Omental fat pad (tissue), 4 donors: ENCODE measurements at places on chromosomes 5 and 9.

GRCh38 chr9:93660352-93661046 is 84.1 kb downstream of the PHF2 start:
- DNase-seq, result no peak

DNA sequence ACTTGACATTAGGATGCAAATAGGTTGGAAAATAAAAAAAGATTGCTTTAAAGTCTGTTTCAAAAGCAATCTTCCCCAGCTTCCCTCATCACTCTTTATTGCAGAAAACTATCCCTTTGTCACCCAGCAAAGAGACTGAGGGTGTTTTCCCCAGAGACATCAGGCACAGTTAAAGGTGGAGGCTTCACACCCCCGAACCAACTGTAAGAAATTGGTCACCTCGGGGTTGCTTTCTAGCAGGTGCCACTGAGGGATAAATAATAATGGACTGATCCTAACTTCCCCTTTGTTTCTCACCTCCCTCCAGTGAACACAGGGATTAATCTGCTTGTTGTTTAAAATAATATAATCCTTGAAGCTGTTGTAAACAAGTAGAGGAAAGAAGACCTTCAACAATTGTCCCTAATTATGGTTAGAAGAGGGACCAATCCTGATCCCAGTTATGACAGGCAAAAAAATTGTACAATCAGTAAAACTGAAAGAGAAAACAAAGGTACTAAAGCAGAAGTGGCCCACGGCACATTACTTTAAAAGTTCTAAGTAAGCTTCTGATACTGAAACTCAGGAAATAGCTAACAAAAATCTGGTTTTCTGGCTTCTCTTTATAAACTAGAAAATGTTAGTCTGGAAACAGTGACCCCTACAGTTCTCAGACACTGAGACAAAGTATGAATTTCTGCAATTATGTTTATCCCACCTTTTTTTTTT is 6.6 kb upstream of the PCSK1 start:
- DNase-seq, result no peak

DNA sequence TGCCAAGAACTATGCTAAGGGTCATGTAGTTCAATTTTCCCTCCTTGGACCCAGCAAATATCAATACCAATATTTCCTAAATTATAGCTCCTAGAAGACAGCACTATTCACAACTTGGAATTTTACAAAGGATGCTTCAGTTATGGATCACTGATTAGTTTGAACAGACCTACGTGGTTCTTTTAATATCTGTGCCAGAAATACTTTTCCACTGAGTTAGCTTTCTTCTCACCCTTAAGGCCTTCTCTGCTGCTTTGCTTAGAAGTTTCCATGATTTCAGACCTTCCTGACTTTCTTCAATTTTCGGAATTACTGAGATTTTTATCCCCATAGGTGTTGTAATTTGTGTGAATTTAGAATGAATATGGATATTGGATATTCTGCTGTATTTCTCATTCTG is 380.4 kb downstream of the PSAT1 start:
- DNase-seq, result no peak

GRCh38 chr5:98368141-98368540 is 405.3 kb upstream of the RGMB start:
- no peak for DNase-seq

DNA sequence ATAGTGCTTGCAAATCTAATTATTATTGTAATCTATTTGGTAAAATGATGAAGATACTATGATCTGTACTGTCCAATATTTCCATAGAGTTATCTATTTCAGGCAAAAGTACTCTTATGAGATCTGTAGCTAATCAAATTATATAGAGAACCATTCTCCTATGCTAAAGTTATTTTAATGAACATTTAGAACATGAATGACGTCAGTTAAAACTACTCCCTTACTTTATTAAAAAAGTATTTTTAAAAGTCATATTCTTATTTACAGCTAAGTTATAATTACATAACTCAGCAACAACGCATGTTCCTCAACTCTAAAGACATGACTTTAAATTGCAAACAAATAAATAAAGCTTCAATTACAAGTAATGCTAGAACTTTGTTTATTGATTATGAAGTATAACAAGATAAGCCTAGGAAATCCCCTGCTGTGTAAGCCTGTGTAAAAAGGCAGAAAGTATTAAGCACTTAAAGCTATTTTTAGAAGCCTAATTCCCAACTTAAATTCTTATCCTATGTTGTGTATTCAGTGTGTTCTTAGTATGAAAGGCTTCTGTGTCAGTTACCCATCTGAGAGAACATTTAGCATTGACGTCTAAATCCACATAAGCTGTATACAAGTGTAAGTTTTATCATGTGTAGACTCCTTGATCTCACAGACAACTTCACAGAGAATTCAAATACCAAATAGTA is 285.7 kb downstream of the HCN1 start:
- no peak for DNase-seq

GRCh38 chr9:114151426-114151956 is 3.8 kb upstream of the COL27A1 start:
- DNase-seq, result no peak

- no peak for DNase-seq
These were observed 8.4 kb upstream of the GOLPH3 start for GRCh38 chr5:32182463-32183063.

DNA sequence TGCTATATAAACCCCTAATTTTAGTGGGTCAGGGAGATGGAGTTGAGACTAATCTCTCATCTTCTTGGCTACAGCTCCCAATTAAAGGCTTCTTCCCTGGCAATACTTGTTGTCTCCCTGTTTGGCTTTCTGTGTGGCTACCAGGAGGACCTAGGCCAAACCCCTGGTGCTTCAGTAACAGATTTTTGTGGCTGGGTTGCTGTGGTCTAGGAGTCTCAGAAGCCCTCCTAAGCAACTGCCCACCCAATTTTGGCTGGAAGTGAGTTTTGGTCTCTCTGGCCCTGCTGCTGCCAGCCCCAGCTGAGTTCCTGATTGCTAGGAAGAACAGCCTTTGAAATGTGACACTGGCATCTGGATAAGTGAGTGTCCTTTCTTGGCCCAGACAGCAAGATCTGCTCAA is 9.8 kb downstream of the RIGI start:
- no peak for DNase-seq

GRCh38 chr5:91244380-91245073 is 138.6 kb downstream of the ARRDC3 start:
- no peak for DNase-seq

GRCh38 chr5:175098301-175098700 is 345.7 kb downstream of the DRD1 start:
- no peak for DNase-seq

DNA sequence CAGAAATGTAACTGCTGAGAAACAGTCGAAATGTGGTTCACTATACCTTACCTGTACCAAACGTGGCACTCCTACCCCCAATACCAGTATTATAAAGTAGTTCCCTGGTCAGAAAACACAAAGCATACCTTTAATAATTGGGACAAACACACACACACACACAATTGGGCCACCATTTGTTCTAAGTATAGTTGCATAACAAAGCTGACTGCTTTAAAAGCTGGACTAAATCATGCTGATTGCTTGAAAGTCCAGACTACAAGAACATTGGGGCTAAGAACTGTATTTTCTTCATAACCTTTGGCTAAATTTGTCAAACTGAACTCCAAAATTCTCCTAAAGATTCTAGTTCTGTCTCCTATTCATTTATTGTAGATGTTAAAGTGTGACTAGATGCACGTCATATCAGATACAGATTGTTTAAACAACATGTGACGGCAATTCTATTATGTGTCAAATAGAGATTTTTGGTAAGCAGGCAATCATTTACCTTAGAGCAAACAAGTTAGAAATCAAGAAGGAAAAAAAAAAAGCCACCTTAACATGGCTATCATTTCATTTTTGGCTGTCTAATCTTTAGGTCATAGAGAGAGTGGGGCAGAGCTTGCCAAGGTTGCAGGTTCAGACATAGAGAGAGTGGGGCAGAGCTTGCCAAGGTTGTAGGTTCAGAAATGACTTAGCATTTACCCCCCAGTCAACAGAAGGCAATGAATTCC is 265.1 kb downstream of the ARL15 start:
- DNase-seq, result no peak

DNA sequence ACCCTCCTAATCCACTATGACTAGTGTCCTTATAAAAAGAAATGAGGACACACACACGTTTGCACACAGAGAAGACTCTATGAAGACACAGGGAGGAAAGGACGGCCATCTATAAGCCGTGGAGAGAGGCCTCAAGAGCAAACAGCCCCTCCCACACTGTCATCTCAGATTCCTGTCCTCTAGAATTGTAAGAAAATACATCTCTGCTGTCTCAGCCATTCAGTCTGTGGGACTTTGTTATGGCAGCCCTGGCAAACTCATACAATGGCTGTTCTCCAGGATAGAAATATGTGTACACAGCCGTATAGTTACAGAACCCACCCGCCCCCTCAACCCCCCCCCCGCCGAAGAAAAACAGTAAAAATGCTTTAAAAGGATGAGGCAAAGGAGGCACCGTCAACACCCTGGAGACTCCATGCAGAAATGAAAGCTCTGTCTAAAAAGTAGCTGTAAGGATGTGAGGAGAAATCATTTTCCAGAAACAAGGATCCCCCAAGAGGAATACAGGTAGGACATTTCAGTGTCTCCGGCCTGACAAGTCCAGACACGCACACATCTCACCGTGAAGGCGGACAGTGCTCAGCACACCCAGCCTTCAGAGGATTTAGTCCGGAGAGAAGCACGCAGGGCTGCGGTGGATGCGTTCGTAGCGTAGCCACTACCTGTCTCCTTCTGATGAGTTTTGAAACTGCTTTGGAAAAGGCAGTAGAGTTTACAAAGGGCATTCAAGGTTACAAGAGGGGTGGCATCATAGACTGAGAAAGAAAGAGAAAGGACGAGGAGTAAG is 110.8 kb upstream of the ERCC6L2 start:
- DNase-seq, result no peak

GRCh38 chr9:107542411-107543157 is 53.0 kb upstream of the KLF4 start:
- no peak for DNase-seq

GRCh38 chr5:165143741-165144140 is 1638.3 kb downstream of the MAT2B start:
- no peak for DNase-seq
